ENCODE measurements at places on chromosomes 2 and 18.
A peak's percentile ranks its signal among the peaks of the same experiment; 100 is the strongest.

- no peak for DNase-seq
Measured at GRCh38 chr18:40250236-40250635, 1704.8 kb upstream of the PIK3C3 start.

DNA sequence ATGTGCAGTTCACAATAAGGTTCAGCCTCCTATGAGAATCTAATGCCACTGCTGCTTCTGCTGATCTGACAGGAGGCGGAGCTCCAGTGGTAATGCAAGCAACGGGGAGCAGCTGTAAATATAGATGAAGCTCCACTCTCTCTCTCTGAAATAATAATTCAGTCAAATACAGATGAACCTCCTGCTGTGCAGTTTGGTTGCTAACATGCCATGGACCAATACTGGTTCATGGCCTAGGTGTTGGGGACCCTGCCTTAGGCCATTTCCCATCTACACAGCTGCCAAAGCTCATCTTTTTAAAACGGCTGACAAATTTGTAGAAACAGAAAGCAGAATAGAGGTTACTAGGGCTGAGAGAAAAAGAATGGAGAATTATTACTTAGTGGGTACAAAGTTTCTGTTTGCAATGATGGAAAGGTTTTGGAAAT, 10.7 kb upstream of the HNRNPA3 start:
- DNase-seq = no peak

GRCh38 chr2:100857915-100858314, 38.0 kb downstream of the NPAS2 start:
- no peak for DNase-seq

DNA sequence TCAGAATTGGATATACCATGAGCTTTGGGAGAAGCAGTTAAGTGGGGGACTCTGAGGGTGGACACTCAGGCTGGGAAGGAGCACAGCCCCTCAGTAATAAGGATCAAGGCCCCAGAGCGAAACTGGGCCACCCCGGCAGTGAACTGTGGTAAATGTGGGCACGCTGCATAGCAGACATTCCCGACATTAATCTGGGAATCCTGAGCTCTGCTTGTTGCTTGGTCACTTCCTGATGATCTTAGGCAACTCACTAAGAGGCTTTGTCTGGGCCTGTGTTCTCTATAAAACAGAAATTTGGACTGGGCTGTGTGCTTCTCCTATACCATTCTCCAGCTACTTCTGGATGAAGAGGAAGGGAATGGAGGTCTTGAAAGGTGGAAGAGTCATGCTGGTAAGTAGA, 4.8 kb downstream of the TGFBRAP1 start:
- no peak for DNase-seq

DNA sequence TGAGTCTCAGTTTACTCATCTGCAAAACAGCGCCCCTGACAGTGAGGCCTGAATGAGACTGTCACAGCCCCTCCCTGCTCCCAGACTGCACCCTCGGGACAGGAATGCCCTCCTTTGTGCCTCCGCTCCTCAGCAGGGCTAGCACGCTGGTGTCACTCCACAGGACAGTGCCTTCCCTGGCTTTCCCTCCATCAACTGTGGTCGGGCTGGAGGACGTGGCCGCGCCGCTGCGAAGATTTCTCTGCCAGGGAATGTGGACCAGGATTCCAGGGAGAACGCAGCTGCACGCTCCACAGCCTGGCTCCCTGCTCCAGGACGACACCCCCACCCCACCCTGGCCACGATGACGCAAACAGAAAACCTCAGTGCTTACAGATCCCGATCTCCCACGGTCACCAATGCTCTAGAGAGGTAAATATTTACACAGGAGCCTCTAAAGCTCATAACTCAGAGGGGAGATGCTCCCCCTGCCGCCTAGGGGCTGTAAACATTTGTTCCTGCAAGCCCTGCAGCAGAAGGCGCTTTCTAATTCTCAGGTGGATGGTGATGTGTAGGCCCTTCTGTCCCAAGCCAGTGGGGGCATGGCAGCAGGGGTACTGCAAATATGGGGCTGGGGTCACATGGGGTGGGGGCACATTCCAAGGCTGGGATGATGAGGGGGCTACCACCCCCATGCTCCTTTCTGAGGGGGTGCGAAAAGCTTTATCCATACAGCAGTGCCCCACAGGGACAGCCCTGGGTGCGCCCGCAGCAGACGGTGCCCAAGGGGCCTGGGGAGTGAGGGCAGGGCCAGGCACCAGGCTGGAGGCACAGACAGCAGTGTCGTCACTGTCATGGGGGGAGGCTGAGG, 12.4 kb downstream of the HS6ST1 start:
- peak; percentile 67 for DNase-seq

DNA sequence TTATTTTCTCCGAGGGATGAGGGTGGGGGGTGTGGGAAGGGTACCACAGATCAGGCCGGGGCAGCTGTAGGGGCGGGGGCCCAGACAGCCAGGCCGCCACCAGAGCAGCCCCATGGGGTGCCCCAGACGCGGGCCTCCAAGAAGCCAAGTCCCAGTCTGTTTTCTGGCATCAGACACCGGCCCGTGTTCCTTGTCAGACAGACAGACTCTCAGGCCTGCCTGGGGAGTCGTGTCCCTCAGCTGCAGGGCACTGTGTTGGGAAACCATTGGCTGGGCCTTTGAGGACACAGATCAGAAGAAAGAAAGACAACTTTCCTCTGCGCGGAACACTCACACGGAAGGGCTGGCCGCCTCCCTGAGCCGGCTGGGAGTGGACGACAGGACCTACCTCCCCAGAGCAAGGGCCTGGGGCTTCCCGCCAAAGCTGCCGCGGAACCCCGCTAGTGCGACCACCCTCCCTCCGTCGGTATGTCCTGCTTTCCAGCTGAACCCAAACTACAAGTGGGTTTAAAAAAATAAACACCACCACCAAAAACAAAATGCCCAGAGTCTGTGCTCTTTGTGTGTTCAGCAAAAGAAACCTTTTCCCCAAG, 88.0 kb downstream of the SMAD7 start:
- peak; percentile 37 for DNase-seq

- DNase-seq = no peak
Measured at GRCh38 chr2:230947235-230947576, 22.2 kb upstream of the GPR55 start.

GRCh38 chr2:191912764-191913163, 65.9 kb upstream of the CAVIN2 start:
- DNase-seq = no peak

GRCh38 chr2:42459296-42459695, 34.5 kb downstream of the KCNG3 start:
- DNase-seq = no peak

- no peak for DNase-seq
Measured at GRCh38 chr2:222960126-222960525, 91.9 kb upstream of the KCNE4 start.

GRCh38 chr2:115543024-115543423, 1100.6 kb downstream of the DPP10 start:
- DNase-seq = no peak

DNA sequence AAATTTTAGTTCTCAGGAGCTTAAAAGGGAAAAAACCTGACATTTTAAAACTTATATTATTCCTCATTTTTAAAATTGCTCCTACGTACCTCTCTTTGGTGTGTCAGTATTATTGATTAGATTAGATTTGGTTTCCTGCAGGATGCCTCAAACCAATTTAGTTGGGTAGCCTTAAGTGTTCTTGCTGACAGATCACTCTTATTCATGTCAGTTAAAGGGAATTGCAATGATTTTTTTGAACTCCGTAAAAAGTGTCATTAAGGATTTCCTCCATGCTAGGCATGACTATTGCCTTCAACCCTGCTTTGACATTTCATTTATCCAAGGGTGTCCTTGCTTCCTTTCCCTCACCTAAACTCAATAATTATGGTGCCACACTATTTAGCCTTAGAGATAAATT, 149.0 kb upstream of the CDH7 start:
- DNase-seq = no peak

- DNase-seq = no peak
Measured at GRCh38 chr2:237565974-237566373, 400 bp upstream of the PRLH start.

DNA sequence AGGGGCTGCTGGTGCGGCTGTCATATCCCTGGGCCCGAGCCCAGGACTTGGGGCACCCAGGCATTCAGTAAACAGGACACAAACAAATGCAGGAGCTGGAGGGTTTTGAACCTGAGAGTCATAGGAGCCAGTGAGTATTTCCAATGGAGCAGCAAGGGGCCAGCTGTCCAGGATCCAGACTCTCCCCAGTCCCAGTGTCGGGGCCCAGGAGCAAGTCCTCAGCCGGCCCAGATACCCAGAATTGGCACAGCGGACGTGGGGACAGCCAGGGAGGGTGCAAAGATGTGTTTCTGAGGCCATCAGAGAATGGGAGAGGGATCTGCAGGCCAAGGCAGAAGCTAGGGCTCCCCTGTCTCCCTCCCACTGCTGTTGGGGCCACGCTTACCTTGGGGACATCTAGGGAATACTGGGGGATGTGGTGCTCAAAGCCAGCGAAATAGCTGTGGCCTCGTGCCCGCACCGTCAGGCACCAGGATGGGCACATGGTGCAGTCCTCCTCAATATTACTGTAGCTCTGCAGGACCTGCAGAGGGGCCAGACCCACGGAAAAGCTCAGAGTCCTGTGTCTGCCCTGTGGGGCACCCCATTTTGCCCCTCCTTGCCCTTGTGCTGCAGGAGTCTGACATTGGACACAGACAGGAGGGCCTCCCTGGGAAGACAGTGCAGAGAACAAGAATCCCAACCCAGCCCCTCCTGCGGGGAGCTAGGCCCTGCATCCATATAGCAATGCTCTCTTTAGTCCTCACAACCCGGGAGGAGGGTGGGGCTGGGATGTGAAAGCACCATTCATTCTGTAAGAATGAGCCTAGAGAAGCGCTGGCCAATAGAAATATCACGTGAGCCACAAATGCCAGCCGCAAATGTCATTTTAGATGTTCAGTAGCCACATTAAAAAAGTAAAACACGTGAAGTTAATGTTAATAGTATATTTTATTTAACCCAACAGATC, 15.4 kb downstream of the CFAP65 start:
- no peak for DNase-seq

- DNase-seq = no peak
Measured at GRCh38 chr18:50397023-50397422, 22.2 kb downstream of the SKA1 start.

- no peak for DNase-seq
Measured at GRCh38 chr2:3739313-3739712, 35.9 kb downstream of the DCDC2C start.

- no peak for DNase-seq
Measured at GRCh38 chr2:209091056-209091455, 332.8 kb upstream of the MAP2 start.

GRCh38 chr18:72376256-72376655, 167.9 kb downstream of the CBLN2 start:
- no peak for DNase-seq

- no peak for DNase-seq
Measured at GRCh38 chr2:231321556-231322334, 73.8 kb upstream of the B3GNT7 start.

DNA sequence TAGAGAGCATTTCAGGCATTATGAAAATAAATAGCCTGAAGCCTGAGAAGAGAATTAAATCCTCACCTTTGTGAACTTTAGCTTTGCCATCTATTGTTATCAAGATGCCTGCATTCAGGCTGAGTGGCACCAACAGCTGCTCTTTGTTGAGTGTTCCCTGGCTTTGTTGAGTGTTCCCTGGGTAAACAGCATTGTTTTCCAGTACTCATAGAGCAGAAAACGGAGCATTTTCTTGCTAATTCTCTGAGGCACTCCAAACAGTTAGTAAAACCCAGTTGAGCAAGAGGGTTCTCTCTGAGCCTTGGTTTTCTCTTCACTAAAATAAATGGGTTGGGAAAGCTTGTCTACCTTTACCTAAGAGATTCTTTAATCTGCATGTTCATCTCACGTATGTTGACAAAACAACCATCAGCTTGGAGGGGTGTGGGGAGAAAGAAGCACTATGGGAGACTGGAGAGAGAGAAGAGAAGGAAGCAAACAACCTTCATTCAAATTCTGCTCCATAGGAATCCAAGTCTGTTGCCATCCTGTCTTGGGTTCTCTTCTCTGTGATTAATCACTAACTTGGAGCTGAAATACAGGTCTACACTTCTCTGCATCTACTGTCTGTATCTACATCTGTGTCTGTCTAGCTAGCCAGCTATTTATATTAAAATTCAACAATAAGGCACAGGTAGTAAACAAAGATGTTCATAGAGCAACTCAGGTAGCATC, 567.0 kb upstream of the SOX11 start:
- DNase-seq = no peak

DNA sequence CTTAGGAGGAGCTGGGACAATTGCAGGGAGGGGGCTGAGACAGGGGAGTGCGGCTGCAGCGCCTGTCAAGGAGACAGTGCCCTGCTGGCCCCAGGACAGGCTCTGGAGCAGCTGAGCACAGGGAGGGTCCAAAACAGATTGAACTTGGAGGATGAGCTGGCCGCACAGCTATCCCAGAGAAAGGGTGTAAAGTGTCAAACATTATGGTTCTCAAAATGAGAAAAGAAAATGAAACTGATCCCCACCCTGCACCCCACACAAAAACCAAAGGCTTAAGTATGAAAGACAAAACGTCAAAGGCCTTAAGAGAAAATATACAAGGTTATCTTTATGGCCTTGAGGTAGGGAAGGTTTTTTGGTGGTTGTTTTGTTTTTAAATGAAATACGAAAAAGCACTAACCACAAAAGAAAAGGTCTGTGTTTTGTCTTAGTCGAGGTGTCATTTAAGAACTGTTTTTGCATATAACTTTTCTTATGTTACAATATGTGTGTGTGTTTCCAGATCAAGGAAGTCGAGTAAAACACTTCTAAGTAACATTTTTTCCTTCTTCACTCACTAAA, 111.8 kb downstream of the HDAC4 start:
- DNase-seq = no peak

DNA sequence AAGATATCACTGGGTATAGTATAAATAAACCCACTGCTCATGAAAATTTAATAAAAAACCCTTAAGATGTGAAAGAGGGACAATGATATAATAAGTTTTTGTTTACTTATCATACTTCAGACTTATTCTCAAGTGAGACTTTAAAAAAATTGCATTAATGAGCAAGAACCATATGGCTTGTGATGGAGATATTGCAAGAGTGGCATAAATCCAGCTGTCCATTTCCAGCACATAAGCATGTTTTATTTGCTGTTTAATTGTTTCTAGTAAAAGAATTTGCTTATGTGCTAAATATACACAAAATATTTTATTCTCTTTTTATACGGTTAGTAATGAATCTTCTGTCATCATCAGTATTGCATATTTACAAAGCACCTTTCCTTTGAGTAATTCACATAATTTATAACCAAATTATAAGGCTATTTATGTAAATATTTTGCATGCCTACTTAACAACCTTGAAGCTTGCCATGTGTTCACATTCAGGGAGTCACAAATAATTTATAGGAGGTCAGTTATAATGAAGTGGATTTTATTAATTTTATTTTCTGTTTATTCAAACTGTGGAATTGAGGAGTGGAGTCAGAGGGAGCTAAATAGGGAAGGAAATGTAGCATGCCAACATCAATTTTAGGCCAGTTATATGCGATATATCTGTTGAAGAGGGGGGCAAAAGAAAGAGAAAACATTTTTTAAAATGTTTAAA, 318.5 kb upstream of the CWC22 start:
- DNase-seq = no peak

GRCh38 chr2:4134551-4135550, 431.5 kb downstream of the DCDC2C start:
- DNase-seq = no peak

All from pancreas (tissue), 10 donors.